COLO829 (cell line): ENCODE measurements at places on chromosomes 1 and 21.

GRCh38 chr1:159091607-159092031, 15.1 kb upstream of the AIM2 start:
- DNase-seq: no peak

- DNase-seq: no peak
These were observed 214.2 kb downstream of the SLC44A5 start for GRCh38 chr1:75396745-75397144.

GRCh38 chr1:182862827-182863226, 23.7 kb downstream of the DHX9 start:
- no peak for DNase-seq

DNA sequence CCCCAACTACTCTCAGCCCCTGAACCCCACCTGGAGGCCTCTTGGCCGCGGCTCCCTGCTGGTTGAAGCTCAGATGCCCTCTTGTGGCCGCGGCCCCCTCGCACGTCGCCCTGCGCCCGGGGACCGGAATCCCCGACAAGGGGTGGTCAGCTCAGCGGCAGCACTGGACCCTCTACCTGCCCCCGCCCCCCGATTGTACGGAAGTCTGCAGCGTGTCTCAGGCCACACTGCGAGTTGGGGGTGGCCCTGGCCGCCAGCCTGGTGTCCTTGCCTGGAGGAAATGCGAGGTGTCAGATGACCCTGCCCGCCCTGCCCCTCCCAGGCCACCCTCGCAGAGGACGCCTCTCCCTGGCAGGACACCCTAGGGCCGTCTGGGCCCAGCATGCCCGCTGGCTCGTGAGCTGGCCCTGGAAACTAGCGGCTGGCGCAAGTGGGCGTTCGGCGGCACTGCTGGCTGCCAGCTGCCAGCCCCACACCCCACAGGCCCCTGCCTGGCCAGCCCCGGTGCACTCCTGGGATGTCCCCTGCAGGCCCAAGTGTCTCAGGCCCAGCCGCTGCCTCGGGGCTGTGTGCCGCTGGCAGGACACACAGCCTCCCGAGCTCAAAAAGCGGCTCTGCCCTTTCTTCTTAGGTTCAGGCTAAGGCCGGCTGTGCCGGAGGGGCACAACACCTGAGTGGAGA, 60.8 kb downstream of the EDN2 start:
- DNase-seq: no peak
